ENCODE measurements at places on chromosomes 1 and 21. TPM values are rescaled to one million over a fixed set of nuclear protein-coding genes. Genes with fewer than 3 reads are reported as not detected.

DCDC2B gene
- not detected for total RNA-seq

TP73 gene
- not detected for total RNA-seq

DNAJB4 gene
- 25.0 TPM for total RNA-seq

RNU1-3 gene
- total RNA-seq: under 0.01 TPM

CA6 gene
- not detected for total RNA-seq

ANGPTL7 gene
- total RNA-seq: 0.36 TPM

HFM1 gene
- 0.67 TPM for total RNA-seq

PTPN7 gene
- total RNA-seq: not detected

ZNF695 gene
- total RNA-seq: 5.7 TPM

IFFO2 gene
- 13.6 TPM for total RNA-seq

PADI3 gene
- not detected for total RNA-seq

All from melanocyte of skin (primary cell).